ENCODE measurements at places on chromosomes 1 and 21. TPM values are rescaled to one million over a fixed set of nuclear protein-coding genes. Genes with fewer than 3 reads are reported as not detected.

Gene C1orf53
- total RNA-seq, result 2.0 TPM

Gene NHLH1
- under 0.01 TPM for total RNA-seq

Gene PTPN7
- total RNA-seq, result not detected

Gene REN
- total RNA-seq, result 0.28 TPM

Gene LCE3D
- total RNA-seq, result not detected

Gene ADORA3
- not detected for total RNA-seq

Gene NEGR1
- 22.2 TPM for total RNA-seq

Gene FBXO2
- total RNA-seq, result 2.8 TPM

Gene TMEM50B
- 22.0 TPM for total RNA-seq

Gene GUCA2A
- total RNA-seq, result not detected

Gene FCRL2
- not detected for total RNA-seq

Gene GSTM5
- total RNA-seq, result 8.5 TPM

Gene TRABD2B
- 0.65 TPM for total RNA-seq

Gene NECTIN4
- total RNA-seq, result 0.37 TPM

Gene LACTBL1
- total RNA-seq, result not detected

Gene SLC6A9
- 11.4 TPM for total RNA-seq

All from smooth muscle cell of bladder (primary cell).